ENCODE measurements at places on chromosomes 4 and X.

GRCh38 chr4:11438647-11439046 is 10.0 kb upstream of the HS3ST1 start:
- DNase-seq, result no peak

DNA sequence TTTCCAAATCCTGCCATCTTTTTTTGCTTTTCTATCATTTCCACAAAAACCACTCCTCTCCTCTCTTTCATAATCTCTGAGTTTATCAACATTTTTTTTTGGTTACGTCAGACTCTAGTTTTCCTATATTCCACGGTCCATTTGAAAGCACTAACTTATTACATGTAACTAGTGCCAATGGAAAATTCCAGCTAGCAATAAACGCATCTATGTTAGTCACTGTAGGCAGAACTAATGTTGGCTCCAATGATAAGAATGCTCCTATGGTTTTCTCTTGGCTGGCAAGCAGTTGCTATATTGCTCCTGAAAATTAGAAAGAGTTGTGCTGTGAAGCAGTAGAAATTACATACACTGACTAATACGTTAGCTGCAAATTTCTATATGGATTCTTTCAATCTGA is 634.6 kb upstream of the FTHL17 start:
- no peak for DNase-seq

GRCh38 chrX:101708163-101708562 is 48.5 kb upstream of the ARMCX2 start:
- DNase-seq, result no peak

GRCh38 chr4:73859614-73860088 is 6.6 kb downstream of the PF4V1 start:
- DNase-seq, result no peak

DNA sequence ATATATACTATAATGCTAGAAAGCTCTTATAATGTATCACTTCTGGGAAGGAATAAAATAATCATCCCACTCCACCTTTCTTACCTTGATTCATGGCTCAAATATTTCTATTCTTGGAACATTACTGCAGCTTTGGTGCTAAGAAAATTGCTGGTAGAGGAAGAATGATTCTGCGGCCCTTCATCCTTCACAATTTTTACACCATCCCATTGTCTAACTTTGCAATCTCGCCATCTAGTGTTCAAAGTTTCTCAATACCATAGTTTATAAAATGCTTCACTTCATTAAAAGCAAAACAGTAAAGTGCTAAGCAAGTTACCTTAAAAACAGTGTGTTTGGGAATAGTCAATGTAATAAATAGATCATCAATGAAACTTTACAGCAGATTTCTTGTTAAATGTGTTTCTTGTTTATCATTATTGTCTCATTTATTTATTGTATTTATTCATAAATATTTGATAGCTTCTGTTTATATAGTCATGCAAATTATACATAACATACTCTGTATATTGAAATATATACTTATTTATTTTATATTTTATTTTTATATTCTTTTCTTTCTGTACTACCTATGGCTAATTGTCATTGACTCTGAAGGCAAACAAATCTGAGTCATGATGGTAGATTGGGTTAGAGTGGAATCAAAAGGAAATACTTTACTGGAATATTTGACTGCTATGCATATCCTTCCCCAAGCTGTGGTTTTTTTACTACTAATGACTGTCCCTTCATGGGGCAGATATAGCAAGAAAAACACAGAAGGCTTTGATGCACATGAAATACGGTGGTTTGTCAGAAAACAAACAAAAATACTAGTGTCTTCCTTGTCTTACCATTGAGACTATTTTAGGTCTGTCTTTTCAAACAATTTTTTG is 390.7 kb downstream of the MAPK10 start:
- DNase-seq, result no peak
